ENCODE measurements at places on chromosomes 3 and 15. TPM values are rescaled to one million over a fixed set of nuclear protein-coding genes. Genes with fewer than 3 reads are reported as not detected.

GRCh38 chr15:23954931-23955330 is 267.8 kb upstream of the NDN start:
- DNase-seq, result no peak

DNA sequence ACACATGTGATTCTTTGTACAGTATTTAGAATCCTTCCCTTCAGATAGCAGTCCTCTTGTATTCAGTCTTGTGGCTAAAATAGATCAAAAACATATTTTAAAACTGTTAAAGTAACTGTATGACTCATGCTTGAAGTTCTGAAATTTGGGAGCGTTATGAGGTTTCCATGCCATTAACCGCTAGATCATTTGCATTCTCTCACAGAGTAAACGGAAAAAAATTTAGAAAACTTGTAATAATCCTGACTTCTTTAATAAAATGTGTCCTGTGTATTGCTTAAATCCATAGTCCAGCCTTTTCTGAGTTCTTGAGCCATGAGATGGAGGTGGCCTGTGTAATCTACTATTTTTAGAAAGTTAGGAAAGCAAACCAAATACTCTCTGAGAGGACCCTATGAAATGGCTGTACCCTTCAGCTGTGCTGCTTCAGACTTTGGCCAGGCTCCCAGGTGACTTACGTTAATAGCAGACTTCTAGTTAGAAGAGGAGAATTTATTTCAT is 33.8 kb downstream of the MBNL1 start:
- no peak for DNase-seq

GRCh38 chr3:8954938-8955763 is 8.1 kb downstream of the RAD18 start:
- no peak for DNase-seq

- DNase-seq, result no peak
These were observed 33.1 kb upstream of the POLG start for GRCh38 chr15:89367485-89368451.

GRCh38 chr3:126944089-126944965 is 38.6 kb upstream of the PLXNA1 start:
- no peak for DNase-seq

DNA sequence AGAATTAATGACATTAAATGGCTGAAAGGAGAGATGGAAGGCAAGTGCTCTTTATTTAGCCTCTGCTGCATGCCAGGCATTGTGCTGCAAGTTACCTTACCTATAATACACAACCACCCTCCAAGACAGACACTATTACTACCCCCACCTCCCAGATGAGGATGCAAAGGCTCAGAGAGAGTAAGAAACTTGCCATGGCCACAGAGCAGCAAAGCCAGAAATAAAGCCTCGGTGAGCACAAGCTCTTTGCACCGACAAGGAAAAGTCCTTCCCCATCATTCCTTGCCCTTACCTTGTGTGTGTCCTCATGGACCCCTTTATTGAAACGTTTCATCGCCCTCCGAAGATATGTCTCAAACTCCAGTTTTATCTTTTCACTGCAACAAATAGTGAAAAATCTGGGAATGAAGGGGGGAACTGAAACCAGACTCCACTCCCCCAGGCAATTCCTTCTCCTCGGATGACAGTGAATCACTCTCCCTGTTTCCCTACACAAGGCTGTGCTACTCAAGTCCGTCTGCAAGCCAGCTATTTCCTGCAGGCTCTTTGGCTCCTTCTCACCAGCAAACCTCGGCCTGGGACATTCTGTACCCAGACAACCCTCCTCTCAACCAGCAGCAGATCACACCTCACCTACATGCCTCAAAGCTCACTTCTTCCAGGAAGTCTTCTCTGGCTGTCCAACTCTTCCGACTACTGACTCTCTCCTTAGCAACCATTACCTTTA is 11.4 kb downstream of the XPC start:
- no peak for DNase-seq

DNA sequence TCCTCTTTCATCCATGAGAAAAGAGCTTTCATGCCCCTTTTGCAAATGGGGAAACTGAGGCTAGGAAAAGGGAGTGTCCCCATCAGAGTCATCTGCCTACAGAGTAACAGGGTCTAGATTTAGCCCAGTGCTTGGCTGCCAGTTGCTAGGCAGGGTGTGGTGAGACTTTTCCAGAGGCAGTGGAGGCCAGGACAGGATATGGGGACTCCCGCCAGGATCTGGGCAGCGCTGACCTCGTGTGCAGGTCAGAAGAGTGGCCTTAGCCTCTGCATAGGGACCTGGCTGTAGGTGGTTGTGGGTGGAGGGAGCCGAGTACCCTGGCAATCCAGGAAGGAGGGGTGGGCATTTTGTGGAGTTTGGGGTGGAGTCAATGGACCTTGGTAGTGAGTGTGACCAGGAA is 4.2 kb downstream of the PLXNA1 start:
- DNase-seq, result no peak

DNA sequence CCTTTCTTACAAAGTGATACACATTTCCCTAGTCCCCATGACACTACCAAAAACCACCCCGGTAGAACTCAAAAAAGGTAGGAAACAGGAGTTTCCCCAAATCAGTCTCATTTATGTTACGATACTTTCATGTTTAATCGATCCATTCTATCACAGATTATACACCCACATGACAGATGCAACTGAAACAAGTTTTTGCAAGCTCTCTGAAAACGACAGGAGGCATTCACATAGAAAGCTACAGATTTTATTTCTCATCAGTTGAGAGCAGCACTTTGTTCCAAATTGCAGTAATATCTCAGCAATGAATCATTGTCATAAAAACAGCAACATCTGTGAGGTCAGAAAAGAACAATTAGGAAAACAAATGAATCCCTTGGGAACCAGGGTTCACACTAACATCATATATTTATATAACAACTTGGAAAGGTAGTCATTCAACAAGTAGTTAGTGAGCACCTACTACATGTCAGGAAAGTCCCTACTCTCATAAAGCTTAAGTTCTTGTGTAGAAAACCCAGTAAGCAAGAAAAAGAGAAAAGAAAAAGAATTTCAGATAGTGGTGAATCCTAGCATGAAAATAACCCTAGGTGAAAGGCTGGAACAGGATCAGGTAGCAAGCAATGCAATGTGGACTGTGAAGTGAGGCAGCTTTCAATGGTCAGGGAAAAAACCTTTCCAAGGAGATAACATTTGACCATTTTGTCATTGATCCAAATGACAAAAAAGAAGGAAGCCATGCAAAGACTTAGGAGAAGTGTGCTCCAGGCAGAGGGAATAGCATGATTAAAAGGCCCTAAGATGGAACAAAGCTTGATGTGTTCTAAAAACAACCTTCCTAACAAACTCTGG is 8.3 kb downstream of the PLD1 start:
- no peak for DNase-seq

DNA sequence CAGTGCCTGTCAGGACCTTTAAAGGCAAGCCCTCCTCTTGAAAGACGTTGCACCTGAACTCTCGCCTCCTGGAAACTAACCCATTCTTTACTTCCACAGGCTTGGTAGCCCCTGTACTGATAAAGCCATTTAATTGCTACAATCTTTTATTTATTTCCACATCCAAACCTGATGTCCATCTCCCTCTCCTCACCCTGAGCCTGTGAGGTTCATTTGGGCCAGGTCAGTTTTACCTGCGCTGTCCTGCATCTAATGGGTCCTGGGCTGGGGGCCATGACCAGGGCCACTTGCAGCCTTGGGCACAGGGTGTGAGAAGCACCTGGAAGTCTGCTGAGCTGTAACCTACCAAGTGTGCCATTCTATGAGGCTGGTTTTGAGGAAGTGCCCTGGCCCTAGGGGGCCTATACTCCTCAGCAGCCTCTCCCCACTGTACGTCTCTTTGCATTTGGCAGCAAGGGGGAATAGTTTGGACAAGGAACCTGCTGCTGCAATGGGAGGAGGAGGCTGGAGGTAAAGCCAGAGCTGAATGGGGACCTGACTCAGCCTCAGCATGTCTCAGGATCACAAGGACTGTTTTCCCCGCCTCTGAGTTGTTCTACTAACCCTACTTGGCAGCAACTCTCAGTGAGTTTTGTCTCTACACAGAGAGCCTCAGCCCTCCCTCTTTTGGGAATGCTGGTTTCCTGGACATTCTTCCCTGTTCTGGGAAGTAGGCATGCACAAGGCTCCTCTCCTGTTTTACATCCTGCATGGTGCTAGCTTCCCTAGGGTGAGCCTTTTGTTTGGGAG is 53.8 kb downstream of the WDR76 start:
- DNase-seq, result no peak

DNA sequence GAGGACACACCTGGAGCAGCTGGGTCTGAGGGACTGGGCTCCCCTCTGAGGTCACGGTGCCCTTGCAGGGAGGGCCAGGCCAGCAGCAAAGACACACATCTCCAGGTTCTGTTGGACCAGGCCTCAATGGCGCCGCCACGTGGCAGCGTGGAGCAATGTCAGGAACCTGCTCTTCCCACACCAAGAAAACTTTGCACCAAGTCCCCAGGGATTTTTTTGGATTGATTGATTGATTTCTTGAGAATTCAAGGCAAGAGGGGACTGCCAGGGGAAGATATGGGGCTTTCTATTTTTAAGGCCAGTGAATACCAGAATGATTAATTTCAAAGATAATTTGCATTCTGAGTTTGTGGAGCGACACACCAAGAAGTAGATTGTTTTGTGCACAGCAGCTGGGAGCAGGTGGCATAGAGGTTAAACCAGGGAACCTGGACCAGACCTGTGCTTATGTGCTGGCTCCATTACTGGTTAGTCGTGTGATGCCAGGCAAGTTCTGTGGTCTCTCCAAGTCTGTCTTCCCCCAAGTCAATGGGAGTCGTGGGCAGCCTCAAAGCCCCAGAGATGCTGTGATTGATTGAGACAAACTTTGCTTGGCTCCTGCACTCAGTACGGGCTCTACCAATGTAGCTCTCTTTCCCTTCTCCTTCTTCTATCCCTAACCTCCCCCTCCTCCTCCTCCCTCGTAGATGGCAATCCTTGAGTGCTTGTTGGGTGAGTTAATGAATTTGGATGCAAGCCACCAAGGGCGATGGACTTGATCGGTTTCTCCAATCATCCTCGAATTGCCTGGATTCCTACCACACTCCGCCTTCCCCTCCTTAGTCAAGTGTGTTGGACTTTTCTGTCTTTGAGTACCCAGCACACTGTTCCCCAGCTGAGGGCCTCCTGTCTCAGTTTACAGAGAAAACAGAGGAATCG is 96.2 kb upstream of the TRPM1 start:
- peak; percentile 35 for DNase-seq

DNA sequence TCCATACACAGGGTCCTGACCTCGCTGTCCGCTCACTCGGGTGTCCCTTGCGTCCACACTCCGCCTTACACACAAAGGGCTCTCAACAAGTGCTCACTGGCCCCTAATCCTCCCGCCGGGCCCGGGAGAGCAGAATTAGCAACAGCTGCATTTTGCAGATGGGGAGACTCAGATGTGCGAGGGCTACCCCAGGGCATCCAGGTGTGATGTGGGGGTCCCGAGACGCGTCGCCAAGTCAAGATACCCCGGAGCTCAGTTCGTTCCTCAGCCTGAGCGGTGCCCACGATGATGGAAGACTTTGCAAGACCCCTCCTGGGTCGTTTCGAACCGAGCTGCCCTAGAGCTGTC is 14.9 kb upstream of the WNT7A start:
- no peak for DNase-seq

DNA sequence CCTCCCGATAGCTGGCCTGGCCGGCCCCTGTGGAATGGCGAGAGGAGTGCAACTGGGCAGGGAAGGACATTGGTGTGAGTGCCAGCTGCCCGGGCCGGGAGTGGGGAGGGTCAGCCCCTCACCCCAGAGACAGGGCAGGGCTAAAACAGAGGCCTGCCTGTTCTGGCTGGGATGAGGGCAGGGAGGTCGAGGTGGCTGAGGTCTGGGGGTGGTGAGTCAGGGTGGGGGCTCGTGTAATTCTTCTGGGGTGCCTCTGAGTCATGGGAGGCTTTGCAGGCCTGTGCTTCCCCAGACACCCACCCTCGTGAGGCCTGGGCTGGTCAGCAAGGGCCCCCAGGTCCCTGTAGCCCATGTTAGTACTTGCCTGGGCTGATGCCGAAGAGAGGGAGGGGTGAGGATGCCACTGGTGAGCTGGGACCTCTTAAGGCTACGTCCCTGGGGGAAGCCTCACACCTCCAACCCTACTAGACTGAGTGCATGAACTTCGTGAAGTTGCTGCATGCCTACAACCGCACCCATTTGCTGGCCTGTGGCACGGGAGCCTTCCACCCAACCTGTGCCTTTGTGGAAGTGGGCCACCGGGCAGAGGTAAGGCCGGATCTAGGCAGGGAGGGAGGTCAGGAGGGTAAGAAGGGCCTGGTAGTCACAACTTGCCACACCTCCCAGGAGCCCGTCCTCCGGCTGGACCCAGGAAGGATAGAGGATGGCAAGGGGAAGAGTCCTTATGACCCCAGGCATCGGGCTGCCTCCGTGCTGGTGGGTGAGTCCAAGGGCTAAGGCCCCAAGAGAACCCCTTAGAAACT is 1.7 kb downstream of the SEMA3B start:
- no peak for DNase-seq

DNA sequence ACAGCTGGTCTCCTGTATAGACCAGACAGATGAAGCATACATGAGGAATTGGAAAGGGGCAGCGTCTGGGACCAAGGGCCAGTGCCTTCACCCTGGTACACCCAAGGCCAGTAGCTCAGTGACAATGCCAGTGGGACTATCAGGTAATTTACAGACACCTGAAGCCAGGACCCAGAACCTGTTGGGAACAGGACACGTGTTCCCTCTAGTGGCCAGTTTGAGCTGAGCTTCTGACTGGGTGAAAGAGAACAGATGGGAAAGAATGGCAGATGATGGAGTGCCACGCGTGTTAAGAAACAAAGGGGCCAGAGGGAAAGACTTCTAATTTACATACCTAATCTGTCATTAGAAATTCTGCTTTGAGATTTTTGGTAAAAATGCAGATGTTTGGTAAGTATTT is 5.1 kb upstream of the SLC25A38 start:
- peak; percentile 55 for DNase-seq

- DNase-seq, result no peak
These were observed 19.1 kb downstream of the ARMC8 start for GRCh38 chr3:138206196-138206595.

DNA sequence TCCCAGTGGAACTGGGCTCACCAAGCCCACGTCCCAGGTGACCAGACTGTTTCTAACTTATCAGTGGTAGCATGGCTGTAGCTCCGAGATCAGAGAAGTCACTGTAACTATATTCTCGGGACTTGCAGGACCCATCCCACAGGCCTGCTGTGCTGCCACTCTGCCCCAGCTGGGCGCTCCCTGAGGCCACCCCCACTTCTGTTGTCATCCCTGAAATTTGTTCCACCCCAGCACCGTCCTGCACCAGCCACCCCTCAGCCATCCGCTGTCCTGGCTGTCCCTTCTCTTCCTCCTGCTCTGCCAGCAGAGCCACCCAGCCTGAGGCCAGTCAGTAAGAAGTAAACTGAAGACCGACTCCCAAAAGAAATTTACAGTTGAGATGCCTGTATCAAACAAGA is 33.0 kb upstream of the VILL start:
- no peak for DNase-seq

GRCh38 chr15:62465173-62465572 is 300.1 kb upstream of the C2CD4B start:
- DNase-seq, result no peak

The ATP13A5 gene
- not detected for polyA plus RNA-seq

The PIGZ gene
- not detected for polyA plus RNA-seq

The CA12 gene
- not detected for polyA plus RNA-seq

The CPNE9 gene
- not detected for polyA plus RNA-seq

The ZIC4 gene
- polyA plus RNA-seq, result not detected

The CD276 gene
- polyA plus RNA-seq, result not detected

The CHL1 gene
- not detected for polyA plus RNA-seq

The MAP4 gene
- 25.2 TPM for polyA plus RNA-seq

The MEGF11 gene
- polyA plus RNA-seq, result not detected

The ARGFX gene
- polyA plus RNA-seq, result not detected

The NDN gene
- 0.22 TPM for polyA plus RNA-seq

The EPHA3 gene
- not detected for polyA plus RNA-seq

The MESP1 gene
- polyA plus RNA-seq, result 0.81 TPM

The GHSR gene
- polyA plus RNA-seq, result not detected
